ENCODE measurements at places on chromosomes 4 and X. TPM values are rescaled to one million over a fixed set of nuclear protein-coding genes. Genes with fewer than 3 reads are reported as not detected.

- DNase-seq = no peak
Observed at GRCh38 chr4:9592010-9592409, 147.8 kb downstream of the DEFB131A start.

- no peak for DNase-seq
Observed at GRCh38 chr4:106587558-106587957, 219.0 kb upstream of the GIMD1 start.

DNA sequence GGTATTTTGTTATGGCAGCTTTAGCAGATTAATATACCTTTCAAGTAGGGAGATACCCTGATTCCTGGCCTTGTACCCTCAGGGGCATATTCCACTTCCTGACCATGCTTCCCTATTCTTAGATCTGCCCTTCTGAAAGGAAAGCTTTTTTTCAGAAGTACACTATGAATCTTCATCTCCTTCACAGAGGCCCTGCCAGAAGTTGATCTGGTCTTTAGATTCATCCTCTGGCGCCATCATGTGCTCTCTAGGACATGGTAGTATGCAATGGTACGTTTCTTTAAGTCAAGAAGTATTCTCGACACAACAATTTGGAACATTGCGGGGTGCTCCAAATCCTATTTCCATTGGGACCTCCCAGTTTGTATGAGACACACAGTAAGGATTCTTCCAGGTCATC is 39.6 kb upstream of the DIPK2B start:
- DNase-seq = no peak

- no peak for DNase-seq
Observed at GRCh38 chrX:123108513-123109427, 75.3 kb upstream of the GRIA3 start.

- no peak for DNase-seq
Observed at GRCh38 chr4:128334256-128334655, 46.6 kb upstream of the PGRMC2 start.

GRCh38 chr4:11599064-11599463 is 170.4 kb upstream of the HS3ST1 start:
- no peak for DNase-seq

- no peak for DNase-seq
Observed at GRCh38 chr4:88702782-88703181, 5.2 kb upstream of the NAP1L5 start.

DNA sequence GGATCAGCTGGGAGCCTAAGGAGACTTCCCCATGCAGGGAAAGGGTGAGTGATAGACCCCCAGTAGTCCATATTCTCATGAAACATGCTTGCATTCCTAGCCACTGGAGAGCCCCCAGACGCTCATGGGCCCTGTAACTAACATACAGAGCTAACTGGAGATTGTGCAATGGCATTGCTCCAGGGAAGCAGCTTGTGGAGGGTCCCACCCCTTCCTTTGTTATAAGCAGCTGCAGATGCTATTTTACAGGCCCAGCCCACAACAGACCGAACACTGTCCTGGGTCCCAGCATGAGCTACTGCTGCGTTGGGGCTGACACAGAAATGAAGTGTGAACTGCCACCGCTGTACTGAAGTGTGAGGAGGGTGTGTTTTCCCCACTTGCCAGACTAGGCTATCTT is 1465.7 kb upstream of the DIAPH2 start:
- no peak for DNase-seq

GRCh38 chr4:106854569-106855351 is 181.4 kb downstream of the DKK2 start:
- no peak for DNase-seq

DNA sequence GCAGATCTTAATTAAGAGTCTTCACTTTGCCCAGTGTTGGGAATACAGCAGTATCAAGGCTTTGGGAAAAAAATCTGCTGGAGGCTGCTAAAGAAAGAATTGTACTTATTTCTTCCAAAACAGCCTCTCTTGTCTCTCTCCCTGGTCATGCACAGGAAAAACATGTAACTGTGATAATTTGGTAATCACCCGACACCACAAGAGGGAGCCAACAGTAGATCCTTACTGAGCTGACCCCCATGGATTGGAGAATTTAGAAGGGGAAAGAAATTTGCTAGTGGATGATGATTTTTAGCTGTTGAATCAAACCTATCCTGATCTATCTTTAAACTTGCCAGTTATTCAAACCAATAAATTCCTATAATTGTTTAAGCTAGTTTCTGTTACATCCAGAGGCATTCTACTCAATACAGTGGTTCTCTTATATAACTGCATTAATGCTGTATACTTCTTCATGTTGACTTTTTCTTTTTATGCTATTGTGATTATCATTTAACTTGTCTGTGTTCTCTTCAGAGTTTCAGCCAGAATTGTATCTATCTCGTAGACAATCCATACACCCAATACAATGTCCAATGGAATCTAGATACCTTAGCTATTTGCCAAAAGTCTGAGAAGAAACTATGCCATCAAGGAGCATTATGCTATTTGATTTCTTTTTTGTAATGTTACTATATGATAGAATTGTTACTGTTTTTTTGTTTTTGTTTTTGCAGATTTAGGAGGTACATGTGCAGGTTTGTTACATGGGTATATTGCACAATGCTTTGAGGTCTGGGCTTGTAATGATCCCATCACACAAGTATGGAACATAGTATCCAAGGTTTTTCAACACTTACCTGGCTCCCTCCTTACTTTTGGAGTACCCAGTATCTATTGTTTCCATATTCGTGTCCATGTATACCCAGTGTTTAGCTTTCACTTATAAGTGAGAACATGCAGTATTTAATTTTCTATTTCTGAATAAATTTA is 31.3 kb upstream of the ARHGEF38 start:
- peak; percentile 1 for DNase-seq

- no peak for DNase-seq
Observed at GRCh38 chr4:4392501-4393183, 5.7 kb downstream of the NSG1 start.

DNA sequence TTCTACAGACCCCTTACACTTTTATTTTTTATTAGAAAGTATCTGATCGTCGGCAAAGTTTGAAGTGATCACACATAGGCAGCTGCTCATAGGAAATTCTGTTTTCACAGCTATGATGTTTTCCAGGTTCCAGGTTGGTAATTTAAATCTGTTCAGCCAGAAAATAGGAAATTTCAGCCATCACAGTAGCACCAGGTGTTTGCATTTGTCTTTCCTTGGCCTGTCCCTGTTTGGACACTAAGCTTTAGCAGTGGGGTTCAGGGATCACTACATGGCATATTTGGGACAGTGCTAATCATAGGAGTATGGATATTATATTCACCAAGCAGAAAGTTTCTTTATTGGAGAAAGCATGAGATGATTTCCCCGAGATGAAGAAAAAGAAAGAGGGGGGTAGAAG is 92.9 kb downstream of the ANK2 start:
- DNase-seq = no peak

DNA sequence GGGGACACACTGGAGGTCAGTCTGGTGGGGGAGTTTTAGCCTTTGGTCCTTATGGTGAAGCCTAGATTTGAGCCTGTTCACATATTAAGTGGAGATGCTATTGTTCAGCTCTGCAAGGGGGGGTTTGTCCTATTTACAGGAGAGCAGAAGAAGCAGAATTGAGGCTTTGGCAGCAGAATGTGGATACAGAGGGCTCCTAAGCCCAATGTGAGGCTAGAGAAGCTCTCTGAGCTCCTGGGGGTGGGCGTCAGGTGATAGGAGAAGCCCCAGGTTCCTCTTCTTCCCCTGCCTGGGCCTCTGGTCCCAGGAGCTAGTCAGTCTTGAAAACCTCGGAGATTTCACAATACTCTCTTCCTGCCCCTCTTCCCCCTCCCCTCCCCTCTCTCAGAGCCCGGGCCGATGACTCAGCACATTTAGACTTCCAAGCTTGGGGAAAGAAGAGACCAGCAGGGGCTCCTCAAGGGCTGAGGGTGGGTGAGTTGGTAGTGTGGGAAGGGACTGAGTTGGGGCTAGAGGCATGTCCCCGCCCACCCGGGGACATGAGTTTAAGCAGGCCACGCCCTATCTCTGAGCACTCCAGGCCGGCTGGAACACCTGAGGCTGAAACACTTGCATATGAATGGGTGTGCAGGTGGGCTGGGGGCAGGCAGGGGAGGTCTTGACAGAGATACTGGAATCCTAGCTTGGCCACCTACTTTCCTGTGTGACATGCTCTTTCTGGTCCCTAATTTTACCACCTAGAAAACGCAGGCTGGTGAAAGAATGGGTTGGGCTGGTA is 3.4 kb downstream of the TFE3 start:
- no peak for DNase-seq

- no peak for DNase-seq
Observed at GRCh38 chr4:109658871-109659410, 44.3 kb downstream of the CASP6 start.

DNA sequence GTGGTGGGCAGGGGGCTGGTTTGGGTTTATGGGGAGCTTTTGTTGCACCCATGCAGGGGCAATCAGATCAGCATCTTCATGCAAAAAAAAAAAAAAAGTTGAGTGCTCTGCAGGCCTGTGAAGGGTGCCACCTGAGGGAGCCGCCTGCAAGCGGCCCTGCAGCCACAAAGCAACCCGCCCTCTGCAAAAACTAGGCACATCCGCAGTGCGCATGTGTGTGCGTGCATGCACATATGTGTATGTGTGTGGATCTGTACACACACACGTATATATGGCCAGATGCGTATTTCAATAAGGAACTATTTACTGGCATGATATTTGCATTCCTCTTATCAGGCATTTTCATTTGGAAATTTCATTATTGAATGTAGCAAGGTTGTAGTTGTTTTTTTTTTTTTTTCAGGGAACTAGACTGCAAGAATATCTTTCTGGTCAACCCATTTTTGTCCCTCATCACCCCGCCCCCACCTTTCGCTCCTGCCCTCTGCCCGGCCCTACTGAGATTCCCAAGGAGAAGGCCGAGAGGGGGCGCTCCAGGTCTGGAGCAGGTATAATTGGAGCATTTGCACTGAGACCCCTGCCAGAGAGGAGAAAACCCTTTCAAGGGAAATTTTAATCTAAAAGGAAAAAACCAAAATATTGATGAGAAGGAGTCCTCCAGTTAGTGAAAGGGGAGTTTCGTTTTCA is 18.1 kb downstream of the CCNQ start:
- no peak for DNase-seq

GRCh38 chr4:189022440-189023035 is 883.3 kb downstream of the TRIML1 start:
- no peak for DNase-seq

DNA sequence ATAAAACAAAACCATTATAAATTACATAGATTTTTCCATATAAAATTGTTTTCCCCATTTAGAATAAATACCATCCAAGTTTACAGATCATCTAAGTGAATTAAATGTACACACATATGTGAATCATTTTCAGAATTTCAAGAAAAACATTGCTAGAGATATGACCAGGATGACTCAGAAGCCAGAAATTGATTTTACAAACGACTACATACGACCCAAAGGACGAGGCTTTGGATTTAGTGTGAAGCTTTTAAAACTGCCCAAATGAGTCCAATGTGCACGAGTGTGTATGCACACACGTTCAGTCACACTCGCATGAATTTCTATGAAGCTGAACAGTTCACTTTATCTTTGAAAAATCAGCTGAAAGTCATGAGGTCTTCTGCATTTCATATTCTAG is 37.9 kb downstream of the MFAP3L start:
- DNase-seq = no peak

GRCh38 chrX:154408659-154409221 is 314 bp downstream of the DNASE1L1 start:
- no peak for DNase-seq

DNA sequence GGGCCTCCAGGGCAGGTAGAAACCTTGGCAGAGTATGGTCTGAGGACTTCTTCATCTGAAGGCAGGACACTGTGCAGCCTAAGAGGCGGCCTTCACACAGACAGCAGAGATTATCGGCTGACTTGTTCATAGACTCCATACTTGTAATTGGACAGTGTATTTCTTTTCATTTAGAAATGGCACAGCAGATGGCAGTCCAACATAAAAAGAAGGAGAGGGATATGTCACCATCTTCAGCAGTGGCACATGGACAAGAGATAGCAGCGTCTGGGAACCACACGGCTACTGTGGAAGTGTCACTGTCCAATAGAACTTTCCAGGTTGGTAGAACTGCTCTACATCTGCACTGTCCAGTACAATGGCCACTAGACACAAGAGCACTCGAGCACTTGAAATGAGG is 21.7 kb upstream of the GEMIN8 start:
- DNase-seq = no peak

GRCh38 chr4:99947608-99948007 is 1.2 kb upstream of the DNAJB14 start:
- DNase-seq = no peak

- DNase-seq = no peak
Observed at GRCh38 chr4:115274545-115274944, 161.1 kb upstream of the NDST4 start.

GRCh38 chr4:119000400-119000799 is 111.7 kb downstream of the SYNPO2 start:
- DNase-seq = no peak

- no peak for DNase-seq
Observed at GRCh38 chr4:34181891-34182290, 2062.4 kb downstream of the ARAP2 start.

NAT8L gene
- polyA plus RNA-seq = 4.3 TPM

CRMP1 gene
- 19.4 TPM for polyA plus RNA-seq

FABP2 gene
- polyA plus RNA-seq = not detected

VCX2 gene
- not detected for polyA plus RNA-seq

BMX gene
- 1.8 TPM for polyA plus RNA-seq

PAGE2 gene
- polyA plus RNA-seq = not detected

PSAPL1 gene
- not detected for polyA plus RNA-seq

SOWAHD gene
- 0.47 TPM for polyA plus RNA-seq

LEF1 gene
- polyA plus RNA-seq = 6.7 TPM

RNF175 gene
- polyA plus RNA-seq = 0.15 TPM

PAK3 gene
- polyA plus RNA-seq = 10.9 TPM
